ENCODE measurements at places on chromosomes 3 and 15. TPM values are rescaled to one million over a fixed set of nuclear protein-coding genes. Genes with fewer than 3 reads are reported as not detected.
A peak's percentile ranks its signal among the peaks of the same experiment; 100 is the strongest.

- no peak for DNase-seq
Observed at GRCh38 chr3:127525373-127525772, 65.2 kb downstream of the TPRA1 start.

Gene TEX55
- not detected for total RNA-seq

Gene CILP
- total RNA-seq: 70.3 TPM

GRCh38 chr3:120052677-120053076 lies 41.6 kb downstream of the GSK3B start:
- no peak for DNase-seq

Gene OR5H15
- total RNA-seq: 7.9 TPM

DNA sequence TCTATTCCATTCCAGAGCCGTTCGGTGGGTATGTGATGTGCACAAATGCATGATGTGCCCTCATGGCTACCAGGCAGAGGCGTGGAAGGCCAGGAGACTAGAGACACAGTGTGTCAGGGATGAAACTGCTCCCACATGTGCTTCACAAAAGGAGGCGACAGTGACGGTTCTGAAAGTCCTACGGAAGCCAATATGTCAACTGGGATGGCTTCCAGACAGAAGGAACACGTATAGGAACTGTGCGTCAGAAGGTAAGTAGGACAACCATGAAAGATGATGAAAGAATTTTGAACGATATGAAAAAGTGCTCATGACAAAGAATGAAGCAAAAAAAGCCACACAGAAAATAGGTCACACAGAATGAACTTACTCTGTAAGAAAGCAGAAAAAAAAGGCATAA lies 34.1 kb downstream of the GLB1 start:
- no peak for DNase-seq

- DNase-seq: no peak
Observed at GRCh38 chr3:17640466-17640865, 102.0 kb downstream of the TBC1D5 start.

GRCh38 chr3:175346573-175347356 lies 487.6 kb downstream of the NAALADL2 start:
- DNase-seq: peak; percentile 72

DNA sequence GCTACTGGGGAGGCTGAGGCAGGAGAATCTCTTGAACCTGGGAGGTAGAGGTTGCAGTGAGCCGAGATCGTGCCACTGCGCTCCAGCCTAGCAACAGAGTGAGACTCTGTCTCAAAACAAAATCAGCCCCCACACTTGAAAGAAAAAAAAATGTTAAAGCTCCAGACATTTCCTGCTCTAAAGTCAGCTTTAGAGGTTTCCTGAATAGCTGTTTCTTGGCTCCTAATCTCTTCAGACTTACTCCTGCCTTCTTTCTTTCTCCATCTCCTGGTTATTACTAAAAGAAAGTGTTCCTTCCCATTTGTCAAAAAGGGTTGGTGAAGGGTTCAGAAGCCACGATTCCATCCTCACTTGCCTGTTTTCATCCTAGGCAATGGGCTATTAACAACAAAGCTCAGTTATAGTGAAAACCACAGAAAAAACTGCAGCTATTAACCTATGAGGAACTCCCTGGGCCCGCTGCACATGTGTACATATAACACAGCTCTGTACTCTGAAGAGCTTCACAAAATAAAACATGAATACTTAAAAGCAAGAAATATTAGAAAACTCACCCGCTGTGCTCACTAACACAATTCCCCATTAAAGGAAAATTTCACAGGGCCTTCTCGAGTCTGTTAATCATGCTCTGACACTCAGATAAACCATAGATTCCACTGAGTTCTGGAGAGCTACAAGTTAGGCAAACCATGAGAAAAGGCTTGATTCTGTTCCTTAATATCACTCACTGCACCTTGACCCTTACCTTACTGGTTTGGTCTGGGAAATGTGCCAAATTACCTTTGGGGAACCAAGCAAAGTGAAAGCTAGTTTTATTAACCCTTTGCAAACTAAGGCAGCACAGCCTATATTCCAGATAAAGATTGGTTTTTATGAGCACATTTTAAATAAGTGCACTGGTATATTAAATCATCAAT lies 89.9 kb upstream of the TSPAN3 start:
- peak; percentile 73 for DNase-seq

GRCh38 chr15:74378848-74379247 lies 11.4 kb upstream of the CYP11A1 start:
- peak; percentile 53 for DNase-seq

Gene KY
- total RNA-seq: 1.7 TPM

DNA sequence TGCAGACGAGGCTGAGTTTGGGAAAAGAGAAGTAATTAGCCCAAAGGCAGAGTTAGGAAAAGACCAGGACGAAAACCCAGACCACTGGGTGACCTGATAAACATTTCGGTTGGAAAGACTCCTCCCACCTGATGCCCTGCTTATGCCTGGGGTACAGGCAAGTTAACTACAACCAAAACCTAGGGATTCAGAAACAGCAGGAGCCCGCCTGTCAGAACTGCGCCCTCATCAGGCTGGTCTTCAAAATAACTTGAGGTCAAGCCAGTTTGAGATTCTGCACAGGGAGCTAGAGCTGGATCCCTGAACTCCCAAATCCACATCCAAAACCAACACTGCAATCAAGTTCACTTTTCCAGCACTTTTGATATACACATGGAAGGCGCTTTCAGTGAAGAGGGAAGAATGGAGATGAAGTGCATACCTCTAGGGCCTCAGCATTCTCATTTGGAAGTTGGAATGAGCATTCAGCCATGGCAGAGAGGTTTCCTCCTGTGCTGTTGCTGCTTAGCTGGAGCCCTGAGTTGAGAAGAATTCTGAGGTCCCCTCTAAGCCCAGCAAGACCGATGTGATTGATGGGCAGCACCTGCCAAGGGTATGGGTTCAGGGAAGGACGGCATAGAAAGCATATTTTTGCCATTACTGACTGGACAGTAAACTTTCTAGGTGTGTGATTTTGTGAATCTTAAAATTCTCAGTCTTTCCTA lies 11.6 kb downstream of the TSEN2 start:
- DNase-seq: no peak

Gene EPHA3
- total RNA-seq: 5.5 TPM

Gene SLC12A1
- 33.5 TPM for total RNA-seq

GRCh38 chr3:107994181-107994580 lies 96.7 kb downstream of the CD47 start:
- no peak for DNase-seq

GRCh38 chr3:9718118-9718517 lies 13.4 kb upstream of the BRPF1 start:
- DNase-seq: no peak

GRCh38 chr15:41620536-41621199 lies 39.5 kb upstream of the MGA start:
- DNase-seq: peak; percentile 18

GRCh38 chr15:43283526-43283925 lies 16.8 kb upstream of the TGM5 start:
- DNase-seq: no peak

GRCh38 chr3:100463002-100463401 lies 29.4 kb upstream of the TMEM45A start:
- peak; percentile 72 for DNase-seq

GRCh38 chr3:129783470-129783869 lies 110.0 kb downstream of the TMCC1 start:
- DNase-seq: no peak

GRCh38 chr15:98651036-98651481 lies 2.7 kb downstream of the IGF1R start:
- peak; percentile 44 for DNase-seq

Gene GASK1A
- total RNA-seq: 38.5 TPM

Gene KCNMB3
- total RNA-seq: 8.2 TPM

Gene RNF111
- total RNA-seq: 19.7 TPM

GRCh38 chr3:139302801-139303113 lies 41.1 kb upstream of the MRPS22 start:
- no peak for DNase-seq

DNA sequence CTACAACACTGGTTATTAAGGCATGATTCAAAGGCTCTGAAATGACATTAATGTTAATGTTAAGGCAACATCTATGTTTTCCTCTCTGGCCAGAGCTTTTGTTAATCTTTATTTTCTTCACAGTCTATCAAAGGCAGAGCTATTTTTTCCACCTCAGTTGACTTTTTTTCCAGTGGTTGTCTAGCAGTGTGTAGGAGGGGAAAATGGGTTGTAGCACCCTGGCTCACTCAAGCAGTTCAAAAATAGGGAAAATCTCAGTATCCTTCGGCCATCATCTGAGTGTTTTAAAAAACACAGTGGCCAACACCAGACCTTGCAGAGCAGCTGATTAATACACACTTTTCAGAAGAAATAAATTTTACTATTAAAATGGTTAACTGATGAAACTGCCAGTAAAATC lies 21.4 kb downstream of the CBLB start:
- DNase-seq: no peak

DNA sequence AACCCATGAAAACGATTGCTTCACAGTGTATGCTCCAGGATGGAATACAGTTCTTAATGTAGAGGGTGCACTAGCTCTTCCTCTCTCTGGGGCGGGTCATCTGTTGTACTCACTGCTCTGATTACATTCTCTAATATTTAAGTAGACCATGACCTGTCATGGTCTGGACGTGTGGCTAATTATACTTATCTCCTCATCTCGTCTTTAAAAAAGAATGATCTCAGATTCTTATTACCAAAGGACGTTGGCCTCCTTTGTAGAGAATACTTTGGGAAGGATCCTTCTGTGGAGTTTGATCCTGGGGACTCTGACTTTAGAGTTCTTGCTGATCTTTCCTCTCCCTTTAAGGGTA lies 48.4 kb upstream of the TRAK1 start:
- peak; percentile 15 for DNase-seq

GRCh38 chr3:112958811-112959560 lies 15.9 kb downstream of the CD200R1 start:
- no peak for DNase-seq

GRCh38 chr15:69979783-69980182 lies 117.9 kb downstream of the TLE3 start:
- DNase-seq: no peak

DNA sequence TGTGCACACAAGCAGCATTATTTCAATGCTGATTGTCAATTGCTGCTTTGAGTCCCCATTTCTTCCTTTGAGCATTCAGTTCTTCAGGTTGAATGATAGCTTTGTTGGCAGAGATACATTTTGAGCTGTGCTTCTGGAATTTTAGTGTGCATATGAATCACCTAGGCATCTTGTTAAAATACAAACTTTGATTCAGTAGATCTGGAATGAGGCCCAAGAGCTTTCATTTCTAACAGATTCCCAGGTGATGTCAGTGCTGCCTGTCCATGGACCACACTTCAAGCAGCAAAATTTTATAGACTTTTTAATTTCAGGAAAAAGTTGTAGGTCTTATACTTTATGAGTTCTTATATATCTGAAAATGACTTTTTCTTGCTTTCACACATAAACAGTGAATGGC lies 131.1 kb downstream of the ADAMTSL3 start:
- DNase-seq: no peak

GRCh38 chr3:120048355-120049041 lies 45.7 kb downstream of the GSK3B start:
- no peak for DNase-seq

Gene PLSCR5
- total RNA-seq: 6.0 TPM

- DNase-seq: no peak
Observed at GRCh38 chr3:13174803-13175135, 101.5 kb upstream of the IQSEC1 start.

Gene PLEKHO2
- total RNA-seq: 29.4 TPM

DNA sequence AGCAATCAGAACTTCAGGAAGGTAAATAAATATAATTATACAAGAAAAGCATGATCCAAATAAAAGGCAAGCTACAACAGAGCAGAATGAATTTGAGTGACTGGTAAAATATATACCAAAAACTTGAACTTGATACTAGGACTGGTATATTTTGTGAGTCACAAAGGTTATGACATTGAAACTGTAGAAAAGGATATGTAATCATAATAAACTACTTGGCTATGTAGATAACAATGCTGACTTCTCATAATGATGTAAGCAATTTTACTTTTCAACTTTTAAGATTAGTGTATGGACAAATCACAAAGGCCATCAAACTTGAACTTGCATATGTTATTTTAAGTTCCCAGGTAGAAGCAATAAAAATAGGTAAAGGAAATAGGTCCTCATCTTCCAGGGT lies 384.5 kb upstream of the NECTIN3 start:
- DNase-seq: no peak

Gene IQCH
- 2.2 TPM for total RNA-seq

- no peak for DNase-seq
Observed at GRCh38 chr15:72037321-72037720, 80.6 kb downstream of the MYO9A start.

- DNase-seq: peak; percentile 26
Observed at GRCh38 chr15:27933562-27933961, 165.6 kb downstream of the OCA2 start.

Gene ZNF774
- total RNA-seq: 8.2 TPM

Gene ERC2
- 33.5 TPM for total RNA-seq

- DNase-seq: no peak
Observed at GRCh38 chr3:43243590-43244587, 42.5 kb upstream of the SNRK start.

DNA sequence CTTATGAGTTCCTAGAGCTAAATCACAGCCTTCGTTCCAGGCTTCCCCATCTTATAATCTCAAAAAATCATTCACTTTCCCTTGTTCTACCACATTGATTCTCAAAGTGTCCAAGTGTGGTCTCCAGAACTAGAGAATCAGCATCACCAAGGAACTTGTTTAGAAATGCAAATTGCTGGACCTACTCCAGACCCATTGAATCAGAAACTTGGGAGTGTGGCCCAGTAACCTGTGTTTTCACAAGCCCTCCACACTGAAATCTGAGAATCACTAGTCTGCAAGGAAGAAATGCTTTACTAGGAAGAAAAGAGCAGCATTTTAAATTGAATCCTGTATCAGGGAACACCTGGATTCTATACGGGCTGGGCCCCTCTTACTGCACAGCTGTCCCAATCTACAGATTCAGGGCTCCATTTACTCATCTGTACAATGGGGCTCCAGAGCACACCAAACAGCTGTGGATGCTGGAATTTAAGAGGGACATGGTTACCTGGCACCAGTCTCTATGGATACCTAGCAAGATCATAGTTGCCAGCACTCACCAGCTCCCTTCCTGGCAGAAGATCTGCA lies 3.9 kb downstream of the MEGF11 start:
- DNase-seq: no peak

DNA sequence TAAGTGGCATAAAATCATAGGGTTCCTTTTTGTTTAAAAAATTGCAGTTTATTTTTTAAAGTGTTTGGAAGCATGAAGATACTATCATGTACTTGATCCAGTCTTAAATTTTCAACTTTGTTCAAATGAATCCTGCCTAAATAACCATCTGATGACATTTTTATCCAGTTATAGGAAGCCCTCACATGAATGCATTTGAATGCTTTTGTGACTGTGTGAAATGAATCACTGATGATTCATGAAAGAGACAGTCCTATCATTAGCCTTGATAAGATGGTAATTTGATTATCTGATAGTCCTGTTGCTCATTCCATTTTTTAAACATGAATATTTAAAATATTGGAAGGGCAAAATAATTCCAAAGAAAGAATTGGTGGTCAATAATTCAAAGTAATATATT lies 401.9 kb upstream of the ROBO2 start:
- DNase-seq: no peak

Measured in umbilical cord (tissue), 2 donors.